ENCODE measurements at places on chromosomes 2 and 18.

- DNase-seq: no peak
These were observed 338.8 kb downstream of the PLCL1 start for GRCh38 chr2:198143156-198143555.

DNA sequence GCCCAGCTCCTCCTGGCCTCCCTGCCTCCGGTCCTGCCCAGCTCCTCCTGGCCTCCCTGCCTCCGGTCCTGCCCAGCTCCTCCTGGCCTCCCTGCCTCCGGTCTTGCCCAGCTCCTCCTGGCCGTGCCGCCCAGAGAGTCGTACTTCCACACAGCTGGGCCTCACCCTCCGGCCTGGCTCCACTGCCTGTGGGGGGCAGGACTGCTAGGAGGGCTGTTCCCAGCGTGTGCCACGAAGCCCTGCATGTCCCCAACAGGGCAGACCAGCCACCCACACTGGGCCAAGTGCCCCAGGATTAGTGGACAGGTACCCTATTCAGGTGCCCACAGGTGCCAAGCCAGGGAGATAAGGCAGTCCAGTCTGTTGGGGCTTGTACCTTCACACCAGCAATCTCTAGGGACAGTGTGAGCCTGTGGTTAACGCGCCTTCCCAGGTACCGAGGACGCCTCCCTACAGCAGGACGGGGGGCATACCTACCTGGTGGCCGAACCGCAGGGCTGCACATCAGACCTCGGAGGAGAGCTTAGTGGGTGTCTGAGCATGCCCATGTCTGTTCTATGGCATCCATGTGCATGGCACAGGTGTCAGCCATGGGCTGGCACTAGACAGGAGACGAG, 5.3 kb downstream of the GPC1 start:
- no peak for DNase-seq

GRCh38 chr2:203327582-203327900, 653 bp upstream of the ABI2 start:
- no peak for DNase-seq

GRCh38 chr2:187748958-187749357, 194.7 kb upstream of the TFPI start:
- no peak for DNase-seq

- DNase-seq: no peak
These were observed 55.6 kb downstream of the GREB1 start for GRCh38 chr2:11589316-11589940.

Data from pancreas (tissue), 10 donors.